Thymus (tissue), 14 donors: ENCODE measurements at places on chromosomes 7 and 10. TPM values are rescaled to one million over a fixed set of nuclear protein-coding genes. Genes with fewer than 3 reads are reported as not detected.
A peak's percentile ranks its signal among the peaks of the same experiment; 100 is the strongest.

DNA sequence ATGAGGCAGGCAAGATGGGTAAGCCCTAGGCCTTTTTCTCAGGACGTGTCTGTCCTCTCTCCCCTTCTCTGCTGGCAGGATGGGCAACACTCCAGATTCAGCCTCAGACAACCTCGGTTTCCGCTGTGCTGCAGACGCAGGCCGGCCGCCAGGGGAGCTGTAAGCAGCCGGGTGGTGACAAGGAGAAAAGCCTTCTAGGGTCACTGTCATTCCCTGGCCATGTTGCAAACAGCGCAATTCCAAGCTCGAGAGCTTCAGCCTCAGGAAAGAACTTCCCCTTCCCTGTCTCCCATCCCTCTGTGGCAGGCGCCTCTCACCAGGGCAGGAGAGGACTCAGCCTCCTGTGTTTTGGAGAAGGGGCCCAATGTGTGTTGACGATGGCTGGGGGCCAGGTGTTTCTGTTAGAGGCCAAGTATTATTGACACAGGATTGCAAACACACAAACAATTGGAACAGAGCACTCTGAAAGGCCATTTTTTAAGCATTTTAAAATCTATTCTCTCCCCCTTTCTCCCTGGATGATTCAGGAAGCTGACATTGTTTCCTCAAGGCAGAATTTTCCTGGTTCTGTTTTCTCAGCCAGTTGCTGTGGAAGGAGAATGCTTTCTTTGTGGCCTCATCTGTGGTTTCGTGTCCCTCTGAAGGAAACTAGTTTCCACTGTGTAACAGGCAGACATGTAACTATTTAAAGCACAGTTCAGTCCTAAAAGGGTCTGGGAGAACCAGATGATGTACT is 13.1 kb downstream of the PHKG1 start:
- H3K36me3 ChIP-seq, result peaks cover 44% of the 10 kb centered on the region
- H3K4me1 ChIP-seq, result peaks cover 4% of the 10 kb centered on the region
- H3K4me3 ChIP-seq, result no peak overlapping the region

STX1A gene
- total RNA-seq, result 2.2 TPM

- H3K27me3 ChIP-seq, result no peaks in the 10 kb centered on the region
- no peak overlapping the region for H3K27ac ChIP-seq
- no peak for DNase-seq
- H3K4me3 ChIP-seq, result no peak overlapping the region
Measured at GRCh38 chr7:91055219-91055618, 209.0 kb upstream of the FZD1 start.

GRCh38 chr7:27922907-27923641 is 183.1 kb downstream of the TAX1BP1 start:
- H3K27ac ChIP-seq, result no peak overlapping the region
- no peaks in the 10 kb centered on the region for H3K36me3 ChIP-seq
- no peak overlapping the region for H3K4me3 ChIP-seq
- DNase-seq, result no peak
- no peaks in the 10 kb centered on the region for H3K27me3 ChIP-seq
- no peaks in the 10 kb centered on the region for H3K4me1 ChIP-seq

DNA sequence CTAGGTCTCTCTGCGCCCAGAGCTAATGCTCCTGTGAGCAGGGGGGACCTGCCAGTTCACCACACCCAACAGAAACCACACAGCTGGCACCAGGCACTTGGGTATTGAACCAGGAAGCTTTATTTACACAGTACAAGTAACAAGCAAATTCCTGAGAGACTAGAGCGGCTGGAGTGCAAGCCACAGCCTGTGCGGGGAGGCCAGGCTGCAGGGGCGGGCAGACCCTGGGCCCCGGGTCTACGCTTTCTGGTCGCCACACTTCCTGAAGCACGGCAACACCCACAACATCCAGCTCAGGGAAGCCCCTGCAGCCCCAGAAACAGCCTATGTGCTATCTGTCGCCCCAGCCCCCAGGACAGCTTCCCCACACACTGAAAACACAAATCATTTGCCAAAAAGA is 125.0 kb downstream of the FAM53B start:
- peaks cover 75% of the 10 kb centered on the region for H3K36me3 ChIP-seq
- no peak for DNase-seq
- H3K27ac ChIP-seq, result peak overlapping the region; percentile 70
- no peak overlapping the region for H3K4me3 ChIP-seq
- no peaks in the 10 kb centered on the region for H3K27me3 ChIP-seq

ZNF503 gene
- total RNA-seq, result 0.38 TPM

GRCh38 chr10:94016727-94017714 is 23.3 kb downstream of the PLCE1 start:
- no peaks in the 10 kb centered on the region for H3K4me1 ChIP-seq
- H3K36me3 ChIP-seq, result no peaks in the 10 kb centered on the region
- no peak overlapping the region for H3K27ac ChIP-seq
- DNase-seq, result no peak
- no peak overlapping the region for H3K4me3 ChIP-seq

LDB3 gene
- 0.38 TPM for total RNA-seq

- no peak overlapping the region for H3K4me3 ChIP-seq
- no peak overlapping the region for H3K27ac ChIP-seq
- no peaks in the 10 kb centered on the region for H3K36me3 ChIP-seq
Measured at GRCh38 chr10:130882906-130883305, 428.6 kb downstream of the TCERG1L start.
